Stimulated activated CD8-positive, alpha-beta memory T cell treated with anti-CD3 and anti-CD28 coated beads, Interleukin-2, amount 100 ng/mL, for 48 hours (primary cell): ENCODE measurements at places on chromosomes 2 and 18.

GRCh38 chr2:135829378-135830135 is 7.4 kb downstream of the LCT start:
- no peak for DNase-seq

- no peak for DNase-seq
Measured at GRCh38 chr18:62897153-62897552, 181.8 kb downstream of the PHLPP1 start.

DNA sequence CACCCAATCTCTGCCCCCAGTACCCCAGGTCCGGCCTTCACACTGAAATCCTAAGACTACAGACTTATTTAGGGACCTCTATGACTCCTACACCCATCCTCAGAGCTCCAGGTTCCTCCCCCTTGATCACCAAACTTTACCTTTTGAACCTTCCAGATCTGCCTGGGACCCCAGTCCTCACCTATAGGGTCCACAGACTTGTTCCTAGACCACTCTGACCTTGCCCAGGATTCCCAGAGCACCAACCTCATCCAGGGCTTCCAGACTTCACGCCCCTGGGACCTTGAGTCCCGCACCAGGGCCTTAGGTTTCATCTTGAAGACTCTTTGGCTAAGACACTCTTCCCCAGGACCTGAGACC is 462 bp downstream of the CHCHD5 start:
- DNase-seq: no peak

GRCh38 chr2:143259368-143259958 is 130.2 kb downstream of the ARHGAP15 start:
- DNase-seq: peak; percentile 43

DNA sequence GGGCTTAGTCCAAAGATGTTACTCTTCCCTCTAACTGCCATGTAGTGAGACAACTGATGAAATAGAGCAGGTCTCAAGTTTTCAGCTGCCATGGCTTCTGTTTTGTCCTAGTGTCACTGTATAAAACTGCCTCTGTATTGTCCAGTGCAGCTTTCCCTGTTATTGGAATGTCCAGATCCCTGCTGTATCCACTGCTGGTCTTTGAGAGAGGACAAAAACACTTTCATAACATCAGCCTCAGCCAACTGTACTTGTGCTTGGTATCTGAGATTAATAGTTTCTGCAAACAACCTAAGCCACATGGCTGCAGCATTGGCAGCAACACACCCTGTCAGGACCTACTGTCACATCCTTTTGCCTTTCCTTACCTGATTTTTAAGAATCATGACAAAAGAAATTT is 480.2 kb downstream of the LPIN1 start:
- DNase-seq: no peak

GRCh38 chr2:53498210-53498609 is 269.4 kb upstream of the CHAC2 start:
- DNase-seq: no peak

- DNase-seq: no peak
Measured at GRCh38 chr18:10262566-10262965, 191.9 kb upstream of the APCDD1 start.

- no peak for DNase-seq
Measured at GRCh38 chr18:9701609-9702349, 6.3 kb upstream of the RAB31 start.

GRCh38 chr2:25301453-25302352 is 40.0 kb downstream of the DNMT3A start:
- DNase-seq: peak; percentile 71

- peak; percentile 30 for DNase-seq
Measured at GRCh38 chr2:179263446-179264367, 925 bp downstream of the SESTD1 start.

DNA sequence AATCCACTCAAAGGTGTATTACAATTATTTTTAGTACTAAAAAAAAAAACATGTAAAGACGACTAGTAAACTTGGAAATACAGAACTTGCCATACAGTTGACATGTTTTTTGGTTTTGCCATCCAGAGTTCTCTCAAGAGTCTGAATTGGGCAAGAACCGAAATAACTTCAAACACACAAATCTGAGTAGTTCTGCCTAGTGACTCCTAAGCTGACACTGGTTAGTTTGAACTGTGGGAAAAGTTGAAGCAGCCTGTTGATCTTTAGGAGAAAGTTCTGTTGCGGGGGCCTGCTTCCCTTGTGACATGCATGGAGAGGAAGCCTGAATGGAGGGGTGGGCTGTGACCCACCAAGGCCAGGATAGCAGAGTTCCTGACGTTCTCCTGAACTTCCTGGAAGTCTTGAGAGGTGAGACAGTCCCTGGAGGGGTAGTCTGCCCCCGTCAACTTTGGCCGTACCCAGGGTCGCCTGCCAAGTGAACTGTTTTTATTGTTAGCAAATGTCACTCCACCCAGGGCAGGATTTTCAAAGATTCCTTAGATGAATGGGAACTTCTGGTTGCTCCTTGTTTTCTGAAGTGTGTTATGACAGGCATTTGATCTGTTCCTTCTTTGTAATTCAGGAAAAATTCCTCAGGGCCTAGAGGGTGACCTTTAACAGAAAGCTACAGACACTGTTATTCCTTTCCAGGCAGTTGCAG is 85.6 kb upstream of the SPTBN1 start:
- no peak for DNase-seq

DNA sequence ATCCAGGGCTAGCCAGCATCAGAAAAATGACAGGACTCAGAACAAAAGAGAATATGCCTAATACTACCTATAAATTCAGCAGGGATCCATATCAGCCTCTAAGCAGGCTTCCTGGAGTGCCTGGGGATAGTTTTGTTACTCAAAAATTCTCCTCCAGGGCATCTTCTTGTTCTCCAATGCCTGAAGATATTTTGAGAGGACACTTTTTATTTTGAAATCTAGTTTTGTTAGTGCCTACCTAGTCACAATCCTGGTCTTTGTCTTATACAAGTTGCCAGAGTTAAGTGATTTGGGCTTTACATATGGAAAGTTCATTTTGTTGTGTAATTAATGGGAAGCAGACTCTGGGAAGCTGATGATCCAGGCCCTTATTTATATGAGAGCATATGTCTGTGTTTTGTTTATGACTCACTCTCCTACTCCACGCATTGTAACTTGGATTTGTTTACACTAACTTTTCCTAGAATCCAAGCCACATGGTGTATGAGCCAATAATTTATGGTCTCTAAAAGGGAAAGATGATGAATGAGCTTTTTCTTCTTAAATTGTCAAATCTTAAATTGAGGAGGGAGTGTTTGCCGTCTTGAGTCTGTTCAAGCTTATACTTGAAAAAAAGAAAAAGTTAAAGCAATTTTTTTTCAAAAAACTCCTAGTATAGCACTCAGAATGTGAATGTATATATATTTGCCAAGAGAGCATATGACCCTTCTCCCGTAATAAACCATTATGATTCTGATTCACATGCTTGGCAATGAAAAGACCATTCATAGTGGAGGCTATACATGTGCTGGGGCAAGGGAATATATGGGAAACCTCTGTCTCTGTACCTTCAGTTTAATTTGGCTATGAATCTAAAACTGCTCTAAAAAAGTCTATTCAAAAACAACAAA is 370.3 kb downstream of the SETBP1 start:
- no peak for DNase-seq

GRCh38 chr2:1599301-1600085 is 144.8 kb downstream of the PXDN start:
- DNase-seq: no peak

GRCh38 chr18:35041815-35042387 is 688 bp downstream of the MAPRE2 start:
- no peak for DNase-seq

DNA sequence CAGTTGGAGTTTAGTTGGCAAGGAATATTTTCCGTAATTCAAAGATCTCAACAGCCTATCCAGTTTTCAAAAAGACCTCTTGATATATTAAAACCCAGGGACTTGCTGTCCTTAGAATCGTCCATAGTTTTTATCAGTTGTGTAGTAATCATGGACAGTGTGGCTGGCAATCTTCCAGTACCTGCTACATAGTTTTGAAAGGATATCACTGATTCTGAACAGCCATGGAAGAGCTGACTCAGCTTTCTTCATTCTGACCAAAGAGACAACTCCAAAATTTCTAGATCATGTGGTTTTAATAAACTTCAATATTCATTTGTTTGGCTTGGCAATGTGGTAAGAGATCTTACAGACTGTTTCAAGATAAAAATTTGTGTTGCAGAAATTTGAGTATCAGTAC is 616.7 kb downstream of the TDRD15 start:
- DNase-seq: no peak

DNA sequence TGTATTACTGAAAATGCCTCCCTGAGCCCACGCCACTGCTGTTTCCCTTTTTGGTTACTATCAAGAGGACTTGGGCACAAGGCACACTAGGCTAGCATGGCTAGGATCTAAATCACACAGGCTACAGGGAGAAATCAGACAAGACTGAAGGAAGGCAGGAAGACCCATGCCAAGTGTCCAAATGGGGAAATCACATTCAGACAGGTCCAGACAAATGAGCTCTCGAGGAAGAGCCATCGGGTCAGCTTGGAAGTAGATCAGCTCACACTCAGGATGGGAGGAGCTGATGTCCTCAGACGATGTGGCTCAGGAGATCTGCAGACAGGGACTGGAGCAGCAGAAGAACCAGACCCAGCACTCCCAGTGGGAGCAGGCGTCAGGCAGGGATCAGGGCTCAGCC is 113.2 kb downstream of the COL6A3 start:
- DNase-seq: no peak

DNA sequence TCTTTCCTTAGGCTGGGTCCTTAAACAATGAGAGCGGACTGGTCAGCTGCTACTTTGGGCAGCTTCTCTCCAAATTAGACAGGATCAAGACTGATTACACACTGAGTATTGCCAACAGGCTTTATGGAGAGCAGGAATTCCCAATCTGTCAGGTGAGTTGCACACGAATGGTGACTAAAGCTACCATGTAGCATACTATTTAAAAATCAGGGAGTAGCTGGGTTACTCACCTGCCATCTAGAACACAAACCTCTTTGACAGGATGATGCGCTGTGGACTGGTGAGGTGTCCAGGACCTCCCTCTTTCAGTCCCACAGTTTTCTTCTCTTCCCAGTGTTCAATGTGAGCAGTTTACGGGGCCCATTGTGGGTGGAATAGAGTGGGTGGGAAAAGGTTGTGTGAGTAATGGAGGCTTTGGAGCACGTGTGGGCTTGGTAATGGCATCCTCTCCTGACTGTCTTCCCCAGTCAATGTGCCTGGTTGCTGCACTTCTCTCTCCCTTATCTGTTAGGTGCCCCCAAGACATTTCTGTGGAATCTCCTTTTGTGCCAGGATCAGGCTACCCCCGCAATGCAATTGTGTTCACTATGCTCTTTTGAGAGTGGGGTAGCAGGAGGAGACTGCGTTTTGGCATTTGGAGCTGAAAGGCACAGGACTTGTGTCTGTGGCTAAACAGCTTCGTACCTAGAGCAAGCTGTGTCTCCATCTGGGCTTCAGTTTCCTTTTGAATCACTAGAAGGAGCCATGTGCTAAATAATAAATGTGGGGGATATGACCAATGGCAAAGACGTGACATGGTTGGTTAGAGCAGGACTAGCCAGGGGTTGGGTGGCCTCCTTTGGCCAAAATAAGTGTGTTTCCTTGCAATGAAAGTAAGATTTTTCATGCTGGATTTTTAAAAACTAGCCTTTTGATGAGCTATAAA is 17.7 kb downstream of the SERPINB12 start:
- no peak for DNase-seq

DNA sequence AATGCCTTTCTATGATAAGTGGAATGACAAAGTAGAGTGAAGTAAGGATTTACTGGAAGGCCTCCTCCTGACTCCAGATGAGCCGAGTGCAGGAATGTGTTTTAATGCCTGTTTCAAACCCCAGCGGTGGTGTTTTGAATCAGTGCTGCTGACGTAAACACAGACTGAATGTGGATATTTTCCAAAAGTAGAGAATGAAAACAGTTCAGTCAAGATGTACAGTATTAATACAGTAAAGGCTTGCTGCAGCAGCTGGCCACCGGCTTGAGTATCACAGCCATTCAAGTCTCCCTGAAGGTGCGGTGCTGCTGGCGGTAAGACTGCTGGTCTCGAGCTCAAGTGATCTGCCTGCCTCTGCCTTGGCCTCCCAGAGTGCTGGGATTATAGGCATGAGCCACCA is 46.7 kb downstream of the ARHGAP28 start:
- no peak for DNase-seq

- DNase-seq: no peak
Measured at GRCh38 chr2:107008843-107009242, 122.9 kb upstream of the ST6GAL2 start.

GRCh38 chr18:66553824-66554223 is 50.1 kb downstream of the CDH19 start:
- DNase-seq: no peak

DNA sequence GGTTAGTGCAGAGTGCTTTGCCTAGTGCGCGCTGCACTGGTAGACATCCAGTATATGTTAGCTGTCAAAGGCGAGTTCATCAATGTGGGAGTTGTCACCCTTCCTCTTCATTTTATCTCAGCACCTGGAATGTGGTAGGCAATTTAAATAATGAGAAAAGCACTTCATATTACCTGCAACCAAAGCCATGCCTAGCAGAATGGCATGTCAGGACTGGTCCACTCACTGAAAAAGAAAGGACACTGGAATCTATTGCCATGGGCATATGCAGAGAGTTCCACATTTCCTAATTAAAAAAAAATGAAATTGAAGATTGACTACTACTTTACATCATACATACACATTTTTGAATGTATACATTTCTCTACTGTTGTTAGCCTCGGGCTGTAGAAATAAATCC is 139.6 kb downstream of the PAX3 start:
- no peak for DNase-seq
